ENCODE measurements at places on chromosomes 4 and X.
A peak's percentile ranks its signal among the peaks of the same experiment; 100 is the strongest.

GRCh38 chr4:153643406-153644383 is 40.4 kb upstream of the TLR2 start:
- peak; percentile 56 for DNase-seq

GRCh38 chr4:158253350-158253980 is 43.2 kb downstream of the TMEM144 start:
- peak; percentile 67 for DNase-seq

DNA sequence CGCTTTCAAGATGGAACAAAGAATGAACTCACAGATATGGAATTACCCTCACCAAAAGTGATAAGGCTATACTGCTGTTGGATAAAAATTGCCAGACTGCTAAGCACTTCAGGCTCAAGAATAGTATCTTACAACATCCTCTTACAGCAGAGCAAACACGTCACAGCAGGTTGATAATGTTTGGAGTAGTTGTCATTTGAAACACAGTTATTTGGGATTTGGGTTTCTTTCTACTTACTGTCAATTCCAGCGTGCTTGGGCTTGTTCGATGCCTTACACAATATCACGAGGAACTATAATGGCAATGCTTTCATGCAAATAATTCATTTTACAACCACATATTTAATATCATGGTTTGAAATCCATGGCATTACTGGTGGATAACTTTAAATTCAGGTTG is 1223.7 kb upstream of the AGA start:
- no peak for DNase-seq

- no peak for DNase-seq
Measured at GRCh38 chr4:39626261-39626660, 12.4 kb downstream of the SMIM14 start.

DNA sequence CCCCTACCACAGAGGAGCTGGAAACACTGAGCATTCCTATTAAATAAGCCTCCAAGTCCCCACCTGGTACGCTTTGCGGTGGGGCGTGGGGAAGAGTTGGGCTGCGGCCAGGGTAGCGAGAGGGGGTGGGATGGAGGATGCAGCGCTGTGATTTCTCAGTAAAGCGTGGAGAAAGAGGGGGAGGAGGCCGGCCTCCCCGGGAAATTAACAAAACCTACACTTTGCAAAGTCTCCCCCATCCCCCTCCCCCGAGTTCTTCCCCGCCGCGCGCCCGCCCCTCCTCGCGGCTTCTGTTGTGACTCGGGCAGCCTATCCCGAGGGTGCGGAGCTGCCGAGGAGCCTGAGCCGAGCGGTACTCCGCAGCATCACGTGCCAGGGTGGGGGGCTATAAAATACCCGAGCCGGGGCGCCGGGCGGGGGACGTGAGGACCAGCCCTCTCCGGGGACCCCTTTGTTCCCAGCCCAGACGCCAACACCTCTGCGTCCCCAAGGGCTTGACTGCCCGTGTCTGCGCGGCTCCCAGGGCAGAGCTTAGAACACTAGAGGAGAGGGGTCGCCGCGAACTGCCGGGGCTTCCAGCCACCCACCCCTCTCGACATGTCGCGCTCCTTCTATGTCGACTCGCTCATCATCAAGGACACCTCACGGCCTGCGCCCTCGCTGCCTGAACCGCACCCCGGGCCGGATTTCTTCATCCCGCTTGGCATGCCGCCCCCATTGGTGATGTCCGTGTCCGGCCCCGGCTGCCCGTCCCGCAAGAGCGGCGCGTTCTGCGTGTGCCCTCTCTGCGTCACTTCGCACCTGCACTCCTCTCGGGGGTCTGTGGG is at the start of gene GSX2:
GSX2 (plus strand) TSS at position 416 of the 827 bp plus-strand sequence; CDS start at position 598, 182 bp downstream.
- DNase-seq, result no peak

DNA sequence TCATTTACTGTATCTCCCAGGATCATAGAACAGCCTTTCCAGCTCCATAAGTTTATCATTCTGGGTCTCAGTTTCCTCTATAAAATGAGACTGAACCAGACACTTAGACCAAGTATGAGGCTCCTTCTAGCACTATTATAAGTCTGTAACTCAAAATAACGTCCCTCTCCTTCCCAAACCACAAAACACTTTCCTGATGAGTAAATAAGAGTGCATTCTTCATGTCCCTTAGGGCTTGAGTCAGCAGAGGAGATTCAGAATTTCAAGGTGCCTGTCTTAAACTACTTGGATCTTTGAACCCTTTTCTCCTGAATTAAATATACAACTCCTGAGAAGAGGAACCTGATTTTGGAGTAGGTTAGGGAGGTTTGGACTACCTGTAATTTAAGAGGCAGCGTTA is 62.6 kb downstream of the GLRA2 start:
- peak; percentile 36 for DNase-seq

GRCh38 chrX:626745-627509 is 3.7 kb upstream of the SHOX start:
- no peak for DNase-seq

DNA sequence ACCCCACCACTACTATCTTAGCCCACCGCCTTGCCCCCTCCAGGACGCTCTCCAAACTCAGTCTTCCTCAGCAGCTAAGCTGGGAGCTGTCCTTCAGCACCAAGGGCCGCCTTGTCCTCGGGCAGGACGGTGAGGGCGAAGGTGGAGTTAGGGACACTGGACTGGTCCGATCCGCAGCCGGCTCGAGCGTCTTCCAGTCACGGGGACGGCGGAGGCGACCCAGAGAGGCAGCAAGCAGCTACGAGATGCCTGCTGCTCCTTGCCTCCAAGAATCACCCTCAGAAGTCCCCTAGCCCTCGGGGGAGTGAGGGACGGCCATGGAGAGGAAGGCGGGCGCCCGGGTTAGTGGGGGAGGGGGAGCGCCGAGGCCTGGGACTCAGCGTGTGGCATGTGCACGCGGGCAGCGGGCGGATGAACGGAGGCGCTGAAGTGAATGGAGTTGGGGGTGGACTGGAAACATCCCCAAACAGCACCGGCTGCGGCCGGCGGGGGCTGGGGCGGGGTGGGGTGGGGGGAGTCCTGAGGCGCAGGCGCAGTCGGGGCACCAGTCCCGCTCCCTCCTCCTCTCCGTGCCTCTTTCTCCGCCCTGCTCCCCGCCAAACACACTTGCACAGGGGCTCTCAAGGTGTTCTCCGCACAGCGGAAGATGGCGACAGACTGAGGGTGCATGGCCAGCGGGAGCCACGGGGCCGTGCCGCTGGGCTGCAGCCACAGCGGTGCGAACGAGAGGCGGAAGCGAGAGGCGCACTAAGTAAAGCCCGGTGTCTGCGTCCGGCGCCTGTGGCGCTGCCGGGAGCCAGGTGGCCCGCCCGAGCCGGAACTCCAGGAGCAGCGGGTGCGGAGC is at the start of gene NALF2:
NALF2 (plus strand) TSS at position 545 of the 844 bp plus-strand sequence. CDS start 957 bp downstream, outside the sequence.
- DNase-seq, result peak; percentile 36

DNA sequence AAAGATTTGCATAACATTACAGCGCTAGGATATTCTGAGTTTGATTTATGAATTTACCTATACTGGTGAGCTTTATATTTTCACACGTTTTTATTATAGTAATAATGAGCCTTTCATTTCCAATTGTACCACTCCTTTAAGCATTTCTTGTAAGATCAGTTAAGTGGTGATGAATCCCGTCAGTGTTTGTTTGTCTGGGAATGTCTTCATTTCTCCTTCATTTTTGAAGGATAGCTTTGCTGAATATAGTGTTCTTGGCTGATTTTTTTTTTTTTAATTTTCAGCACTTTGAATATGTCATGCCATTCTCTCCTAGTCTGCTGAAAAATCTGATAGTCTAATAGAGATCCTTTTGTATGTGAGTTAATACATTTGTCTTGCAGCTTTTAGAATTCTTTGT is 70.1 kb downstream of the IL15 start:
- DNase-seq, result no peak

- no peak for DNase-seq
Measured at GRCh38 chrX:45186643-45187026, 14.0 kb downstream of the DIPK2B start.

DNA sequence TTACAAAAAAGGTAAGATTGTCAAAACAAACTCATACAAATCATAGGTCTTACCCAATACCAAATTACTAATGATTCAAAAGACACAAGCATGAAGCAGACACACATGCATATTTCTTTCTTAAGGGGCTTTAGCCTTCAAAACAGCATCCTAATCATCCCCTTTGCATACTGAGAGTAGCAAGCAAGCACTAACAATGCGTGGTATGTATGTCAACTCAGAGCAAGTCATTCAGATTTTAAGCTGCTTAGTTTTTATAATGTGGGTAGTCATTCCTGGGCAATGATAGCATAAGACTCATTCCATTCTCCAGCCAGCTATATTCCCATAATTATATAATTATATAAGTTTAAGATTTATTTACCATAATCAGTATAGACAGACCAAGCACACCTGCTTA is 219.6 kb downstream of the DKK2 start:
- peak; percentile 1 for DNase-seq

Measured in fibroblast of mammary gland (primary cell).